ENCODE measurements at places on chromosomes 6 and 20.

- DNase-seq = no peak
These were observed 124.1 kb upstream of the RIN2 start for GRCh38 chr20:19633985-19634384.

DNA sequence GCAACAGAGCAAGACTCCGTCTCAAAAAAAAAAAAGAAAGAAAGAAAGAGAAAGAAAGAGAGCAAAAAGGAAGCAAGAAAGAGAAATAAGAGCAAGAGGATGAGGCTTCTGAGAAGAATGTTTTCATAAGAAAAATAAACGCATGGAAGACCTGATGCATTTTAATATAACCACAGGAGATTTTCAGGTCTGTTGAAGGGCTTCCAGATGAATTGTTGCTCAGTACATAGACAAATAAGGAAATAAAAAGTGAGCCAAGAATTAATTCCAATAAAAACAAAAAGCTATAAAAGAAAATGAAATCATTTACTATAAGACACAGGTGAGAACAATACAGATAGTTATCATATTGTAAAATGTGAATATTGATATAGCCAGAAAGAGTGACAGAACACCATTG is 43.5 kb downstream of the PERP start:
- no peak for DNase-seq

- DNase-seq = no peak
These were observed 35.3 kb downstream of the ZMYND8 start for GRCh38 chr20:47320990-47321805.

DNA sequence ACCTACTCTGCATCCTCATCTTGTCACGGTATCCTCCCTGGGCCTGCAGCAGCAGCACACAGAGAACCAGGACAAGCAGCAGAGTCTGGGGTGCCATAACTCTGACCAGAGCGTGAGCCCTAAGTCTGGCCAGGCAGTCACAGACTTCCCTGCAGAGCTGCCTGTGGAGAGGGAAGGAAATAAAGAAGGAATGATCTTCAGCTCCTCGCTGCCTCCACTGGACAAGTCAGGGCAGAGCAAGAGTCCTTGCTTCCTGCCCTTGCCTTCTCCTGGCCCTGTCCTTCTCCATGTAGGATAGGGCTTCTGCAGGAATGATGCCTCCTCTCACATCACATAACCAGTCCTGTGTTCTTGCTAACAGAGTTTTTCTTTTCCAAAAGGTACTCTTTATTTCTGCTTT is 15.9 kb upstream of the WFDC11 start:
- no peak for DNase-seq

DNA sequence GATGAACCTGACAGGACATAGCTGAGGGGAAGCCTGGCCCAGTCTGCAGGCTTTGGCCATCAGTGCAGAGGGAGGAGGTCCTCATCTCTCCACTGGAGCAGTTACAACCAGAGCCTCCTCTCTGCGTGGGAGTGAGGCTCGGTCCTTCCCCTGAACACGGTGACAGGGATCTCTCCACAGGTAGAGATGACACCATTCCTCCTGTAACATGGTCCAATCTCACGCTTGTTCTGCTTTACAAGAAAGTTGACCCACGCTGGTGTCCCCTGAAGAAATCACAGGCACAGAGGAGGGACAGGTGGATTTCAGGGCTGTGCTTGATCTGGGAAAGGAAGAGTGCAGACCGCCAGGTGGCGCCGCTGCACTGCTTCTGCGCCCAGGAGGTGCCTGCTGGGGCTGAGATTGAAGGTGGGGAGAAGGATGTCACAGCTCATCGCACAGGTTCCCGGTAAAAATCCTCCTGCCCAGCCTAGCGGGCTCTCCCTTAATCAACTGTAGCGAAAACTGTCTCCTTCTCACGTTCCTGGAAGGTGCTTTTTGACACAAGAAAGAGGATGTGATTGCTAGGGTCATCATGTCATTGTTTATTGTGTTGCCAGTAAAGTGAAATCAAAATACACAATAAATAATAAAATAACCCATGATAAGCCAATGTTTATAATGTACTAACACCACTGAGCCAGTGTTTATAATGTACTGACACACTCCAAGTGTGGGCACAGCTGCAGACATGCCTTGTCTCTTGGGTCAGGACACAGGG is 20.4 kb downstream of the HLA-G start:
- peak; percentile 78 for DNase-seq

DNA sequence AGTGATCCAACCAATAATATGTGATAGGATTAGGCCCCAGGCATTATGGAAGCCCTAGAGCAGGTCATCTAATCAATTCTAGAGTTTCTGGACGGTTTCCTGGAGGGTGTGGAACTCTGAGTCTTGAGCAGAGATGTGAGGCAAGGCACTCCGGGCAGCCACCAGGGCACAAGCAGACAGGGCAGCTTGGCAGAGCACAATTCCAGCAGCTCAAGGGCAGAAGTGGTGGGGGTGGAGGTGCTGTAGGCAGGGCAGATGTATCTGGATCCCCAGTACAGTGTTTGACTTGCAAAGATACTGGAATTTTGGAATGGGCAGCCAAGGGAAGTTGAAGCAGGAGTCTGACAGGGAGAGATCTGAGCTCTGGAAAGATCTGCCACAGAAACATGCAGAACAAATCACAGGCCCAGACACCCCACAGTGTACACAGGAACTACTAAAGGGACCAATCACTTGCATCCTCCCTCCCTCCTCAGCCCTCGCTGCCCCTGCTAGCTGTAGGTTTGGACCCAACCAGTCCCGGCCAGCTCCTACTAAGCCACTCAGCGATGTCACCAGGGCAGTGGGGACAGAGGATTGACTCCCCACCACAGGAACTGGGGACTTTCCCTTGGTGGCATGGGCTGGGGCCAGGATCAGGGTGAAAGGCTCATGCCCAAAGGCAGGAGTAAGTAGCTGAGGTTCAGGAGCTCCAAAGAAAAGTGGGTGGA is 47.0 kb downstream of the TFEB start:
- no peak for DNase-seq

GRCh38 chr6:5472571-5472970 is 211.3 kb downstream of the FARS2 start:
- DNase-seq = no peak

DNA sequence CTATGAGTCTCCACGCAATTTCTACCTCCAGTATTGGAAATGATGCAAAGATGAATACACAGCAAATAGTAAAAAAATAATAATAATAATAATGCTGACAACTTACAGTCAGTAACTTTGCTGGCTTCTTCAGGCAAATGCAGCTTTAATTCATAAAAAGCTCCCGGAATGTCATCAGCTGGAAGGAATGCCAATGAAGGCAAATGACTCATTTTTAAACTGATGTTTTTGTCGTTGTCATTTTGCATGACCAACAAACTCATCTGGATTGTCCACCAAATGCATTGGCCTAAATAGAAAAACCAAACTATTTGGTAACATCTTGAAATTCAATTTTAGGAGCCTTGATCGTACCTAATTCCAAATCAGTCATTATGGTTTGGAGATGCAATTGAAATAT is 217.1 kb downstream of the ALDH8A1 start:
- no peak for DNase-seq

DNA sequence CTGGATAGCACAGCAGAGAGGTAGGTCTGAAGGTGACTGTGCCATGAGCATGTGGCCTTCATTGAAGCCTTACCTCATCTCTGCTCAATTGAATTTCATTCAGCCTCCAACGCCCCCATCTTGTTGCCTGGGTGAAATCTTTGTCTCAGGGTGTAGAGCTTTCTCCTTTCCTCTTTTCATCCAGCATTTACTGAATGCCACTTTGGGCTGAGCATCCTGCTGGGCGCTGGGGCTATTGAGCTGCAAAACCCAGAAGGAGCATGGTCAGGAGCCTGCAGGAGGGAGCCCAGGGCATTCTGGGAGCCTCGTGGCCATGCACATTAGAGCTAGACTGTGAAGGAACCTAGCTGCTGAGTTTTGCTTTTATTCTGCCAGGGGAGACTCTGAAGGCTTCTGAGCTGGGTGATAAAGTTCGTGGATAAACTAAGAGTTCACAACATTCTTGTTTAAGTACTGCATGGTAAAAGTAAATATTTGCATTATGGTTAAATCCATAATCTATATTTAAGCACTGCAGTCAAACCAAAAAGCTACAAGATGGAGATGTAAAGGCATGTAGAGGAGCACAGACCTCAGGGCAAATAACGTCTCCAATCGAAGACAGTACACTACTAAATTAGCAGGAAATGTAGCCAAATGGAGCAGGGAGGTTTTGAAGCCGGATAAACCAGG is 13.2 kb upstream of the ASXL1 start:
- DNase-seq = no peak
